ENCODE measurements at places on chromosomes 6 and 20. TPM values are rescaled to one million over a fixed set of nuclear protein-coding genes. Genes with fewer than 3 reads are reported as not detected.

Gene SDCBP2
- total RNA-seq: 1.9 TPM

DNA sequence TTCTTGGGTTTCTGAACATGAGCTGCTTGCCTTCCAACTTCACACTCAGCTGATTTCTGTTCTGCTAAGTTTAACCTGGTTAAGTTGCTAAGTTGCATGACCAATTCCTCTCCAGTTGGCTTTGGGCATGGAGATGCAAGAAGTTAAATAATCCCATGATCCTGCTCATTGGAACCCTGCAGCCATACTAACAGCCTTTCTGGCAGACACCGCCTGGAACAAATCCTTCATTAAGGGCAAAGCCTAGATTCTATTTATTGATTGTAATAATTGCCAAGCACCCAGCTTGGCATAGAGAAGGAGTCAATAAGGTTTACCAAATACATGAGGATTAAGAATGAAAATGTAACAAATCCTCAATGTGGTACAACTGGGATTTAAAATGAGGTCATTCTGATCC, 742.4 kb upstream of the CHD6 start:
- no peak for DNase-seq

GRCh38 chr6:157322792-157323254, 496 bp downstream of the TMEM242 start:
- DNase-seq: no peak

DNA sequence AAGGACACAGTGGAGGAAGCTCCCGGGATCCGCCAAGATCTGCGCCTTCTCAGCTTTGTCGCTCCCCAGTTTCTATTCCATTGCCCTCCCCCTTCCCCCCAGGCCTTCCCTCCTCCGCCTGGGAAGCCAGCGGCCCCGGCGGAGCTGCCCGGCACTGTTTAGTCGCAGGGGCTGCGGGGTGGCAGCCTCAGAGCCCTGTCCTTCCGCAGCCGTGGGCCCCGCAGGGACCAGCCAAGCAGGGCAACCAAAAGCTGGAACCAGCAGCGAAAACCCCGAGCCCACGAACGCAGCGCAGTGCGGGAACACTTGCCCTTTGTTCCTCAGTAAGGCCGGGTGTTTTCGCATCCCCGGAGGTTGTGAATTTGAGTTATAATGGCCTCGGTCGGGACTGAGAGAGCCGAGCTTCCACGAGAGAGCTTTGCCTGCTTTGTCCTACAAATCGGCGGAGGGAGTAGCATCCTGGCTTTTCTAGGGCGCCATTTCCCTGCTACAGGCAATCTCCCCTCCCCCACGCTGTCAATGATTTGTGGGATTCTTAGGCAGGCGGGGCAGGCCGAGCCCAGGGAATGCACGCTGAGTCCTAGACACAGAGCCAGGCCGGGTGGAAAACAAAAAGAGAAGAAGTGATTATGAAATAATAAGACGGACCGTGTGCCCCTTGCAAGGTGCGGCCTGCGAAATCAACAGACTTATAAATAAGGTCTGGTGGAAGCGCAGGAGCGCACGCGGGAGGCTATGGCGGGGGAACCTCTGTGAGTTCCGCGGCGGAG, 4.0 kb upstream of the TUBB2B start:
- DNase-seq: no peak

- DNase-seq: no peak
Observed at GRCh38 chr6:81969011-81969410, 216.5 kb upstream of the TENT5A start.
